ENCODE measurements at places on chromosomes 3 and 15.

DNA sequence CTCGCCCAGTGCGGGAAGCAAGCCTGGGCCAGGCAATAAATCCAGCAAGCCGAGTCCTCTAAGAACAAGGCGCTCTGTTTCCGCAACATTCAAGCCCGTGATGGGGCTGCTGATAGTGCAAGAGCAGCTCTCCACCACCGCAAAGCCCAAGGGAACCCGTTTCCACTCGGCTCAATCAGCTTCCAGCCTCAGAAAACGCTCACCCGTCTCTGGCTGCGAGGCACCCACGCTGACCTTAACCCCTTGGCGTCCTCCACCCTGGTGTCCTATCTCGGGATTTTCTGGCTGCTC is 17.8 kb downstream of the SPATA12 start:
- DNase-seq, result no peak

- no peak for DNase-seq
Observed at GRCh38 chr3:57370341-57370740, 77.9 kb upstream of the ASB14 start.

DNA sequence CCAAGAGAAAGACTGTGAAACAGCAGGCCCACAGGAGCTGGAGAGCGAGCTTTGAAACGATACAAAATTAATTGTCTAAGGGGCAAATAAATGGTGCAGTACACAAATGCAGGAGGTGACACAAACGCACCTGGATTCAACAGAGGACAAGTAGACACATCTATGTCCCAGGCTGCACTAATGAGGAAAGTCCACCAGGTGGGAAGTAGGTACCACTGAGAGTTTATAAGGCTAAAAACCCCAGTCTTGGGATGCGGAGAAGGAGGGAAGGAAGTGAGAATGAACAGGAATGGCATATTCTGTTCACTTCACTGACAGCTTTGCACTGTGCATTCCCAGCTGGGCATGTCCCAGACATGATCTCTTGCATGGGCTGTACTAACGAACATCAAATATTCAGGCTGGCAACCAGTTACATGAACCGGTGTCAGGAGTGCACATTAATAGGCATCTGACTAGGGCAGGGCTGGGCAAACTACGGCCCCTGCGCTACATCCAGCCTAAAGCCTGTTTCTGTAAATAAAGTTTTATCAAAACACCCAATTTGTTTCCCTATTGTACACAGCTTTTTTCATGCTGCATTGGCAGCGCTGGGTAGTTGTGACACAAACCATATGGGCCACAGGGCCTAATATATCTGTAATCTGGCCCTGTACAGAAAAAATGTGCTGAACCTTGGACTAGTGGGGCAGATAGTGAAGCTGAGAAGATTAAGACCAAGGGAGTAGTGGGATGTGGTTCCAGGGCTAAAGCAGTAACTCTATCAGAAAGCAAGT is 107.0 kb downstream of the IGF2BP2 start:
- no peak for DNase-seq

DNA sequence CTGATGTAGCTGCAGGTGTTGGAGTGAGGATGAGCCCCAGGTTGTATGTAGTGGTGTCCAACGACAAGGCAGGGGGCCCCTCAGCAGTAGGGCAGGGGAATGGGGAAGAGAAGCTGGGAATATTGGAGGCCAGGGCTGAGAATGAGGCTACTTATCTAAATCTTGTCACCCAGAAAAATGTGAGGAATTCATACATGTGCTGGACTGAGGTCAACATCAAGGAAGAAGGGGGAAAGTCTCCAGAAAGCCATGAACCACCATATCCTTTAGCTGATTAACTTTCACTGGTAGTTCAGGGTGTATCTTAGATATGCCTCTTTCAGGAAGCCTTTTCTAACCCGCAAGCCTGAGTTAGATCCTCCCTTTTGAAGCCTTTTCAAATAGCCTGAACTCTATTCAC is 22.6 kb upstream of the FSTL1 start:
- no peak for DNase-seq

DNA sequence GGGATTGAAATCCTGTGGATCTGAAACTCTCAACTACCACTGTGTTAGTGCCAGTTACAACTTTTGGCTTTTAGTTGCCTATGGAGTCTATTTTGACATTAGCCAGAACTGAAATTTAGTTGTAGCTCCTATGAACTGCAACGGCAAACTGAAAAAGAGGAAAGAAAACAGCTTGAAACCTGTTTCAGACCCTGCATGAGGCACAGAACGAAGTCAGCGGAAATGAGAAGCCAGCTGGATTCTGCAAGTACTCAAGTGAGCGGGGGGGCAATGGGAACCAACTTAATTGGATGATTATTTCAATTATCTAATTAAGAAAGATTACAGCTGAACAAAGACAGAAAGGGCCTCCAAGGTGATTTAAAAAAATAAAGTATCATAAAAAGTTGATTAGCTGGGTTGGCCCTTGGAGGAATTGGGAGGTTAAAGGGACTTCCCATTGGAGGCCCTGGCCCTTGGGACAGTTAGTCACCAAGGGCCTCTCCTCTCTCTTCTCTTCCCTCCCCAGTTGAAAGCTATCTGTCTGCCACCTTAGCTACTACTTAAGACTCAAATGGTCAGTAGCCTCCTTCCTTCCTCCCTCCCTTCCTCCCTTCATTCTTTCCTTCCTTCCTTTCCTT is 352.1 kb downstream of the SHQ1 start:
- no peak for DNase-seq

GRCh38 chr3:112500621-112501020 is 1.3 kb upstream of the BTLA start:
- DNase-seq, result no peak

DNA sequence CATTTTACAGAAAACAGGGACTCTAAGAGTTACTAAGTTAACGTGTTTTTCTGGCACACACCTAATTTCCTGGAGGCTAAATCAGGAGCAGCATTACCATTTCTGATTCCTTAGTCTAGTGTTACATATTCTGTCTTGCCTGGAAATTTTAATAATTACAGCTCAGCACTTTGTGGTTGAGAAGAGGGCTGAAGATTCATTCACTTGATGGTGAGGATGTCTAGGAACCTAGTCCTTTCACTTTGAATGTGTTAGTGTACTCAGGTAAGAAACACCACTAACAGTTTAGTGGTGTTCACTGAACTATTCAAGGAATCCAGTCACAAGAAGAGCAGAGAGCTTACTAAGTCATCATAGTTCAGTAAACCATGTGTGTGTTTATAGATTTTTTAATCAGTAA is 102.8 kb downstream of the STT3B start:
- DNase-seq, result no peak

- no peak for DNase-seq
Observed at GRCh38 chr15:60162968-60163355, 158.9 kb downstream of the FOXB1 start.

DNA sequence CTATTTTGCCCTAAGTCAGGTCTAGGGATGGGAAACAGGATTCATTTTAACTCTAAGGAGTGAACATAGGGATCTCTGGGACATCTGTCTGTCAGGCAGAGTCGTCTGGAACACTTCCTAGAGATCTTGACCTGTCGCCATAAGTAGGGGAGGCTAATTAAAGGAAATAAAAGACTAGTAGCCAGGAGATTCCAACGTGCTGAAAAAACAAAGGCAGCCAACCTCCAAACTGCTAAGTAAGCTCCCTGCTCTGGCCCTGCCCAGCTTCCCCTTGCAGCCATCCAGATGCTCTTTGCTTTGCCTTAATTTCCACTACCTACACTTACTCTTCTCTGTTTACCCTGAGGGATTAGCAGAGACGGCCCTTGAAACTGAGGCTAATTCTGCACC is 18.4 kb upstream of the TSEN2 start:
- DNase-seq, result no peak

DNA sequence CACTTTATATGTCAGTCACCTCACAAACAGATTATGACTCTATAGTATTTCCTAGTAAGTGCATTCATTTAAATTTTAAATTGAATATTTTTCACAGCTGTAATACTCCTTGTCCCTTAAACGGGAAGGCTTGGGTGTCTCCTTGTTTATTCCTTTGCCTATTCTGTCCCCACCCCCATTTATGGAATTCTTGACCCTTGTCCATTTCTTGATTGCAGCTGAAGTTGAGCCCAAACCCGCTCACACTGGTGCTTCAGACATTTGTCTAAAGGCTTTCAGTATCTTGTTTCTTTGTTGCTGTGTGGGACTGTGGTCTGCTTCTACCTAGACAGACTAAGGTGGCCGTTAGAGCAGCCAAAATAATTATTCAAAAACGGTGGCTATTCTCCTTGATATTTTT is 449.7 kb downstream of the FOXP1 start:
- DNase-seq, result no peak

DNA sequence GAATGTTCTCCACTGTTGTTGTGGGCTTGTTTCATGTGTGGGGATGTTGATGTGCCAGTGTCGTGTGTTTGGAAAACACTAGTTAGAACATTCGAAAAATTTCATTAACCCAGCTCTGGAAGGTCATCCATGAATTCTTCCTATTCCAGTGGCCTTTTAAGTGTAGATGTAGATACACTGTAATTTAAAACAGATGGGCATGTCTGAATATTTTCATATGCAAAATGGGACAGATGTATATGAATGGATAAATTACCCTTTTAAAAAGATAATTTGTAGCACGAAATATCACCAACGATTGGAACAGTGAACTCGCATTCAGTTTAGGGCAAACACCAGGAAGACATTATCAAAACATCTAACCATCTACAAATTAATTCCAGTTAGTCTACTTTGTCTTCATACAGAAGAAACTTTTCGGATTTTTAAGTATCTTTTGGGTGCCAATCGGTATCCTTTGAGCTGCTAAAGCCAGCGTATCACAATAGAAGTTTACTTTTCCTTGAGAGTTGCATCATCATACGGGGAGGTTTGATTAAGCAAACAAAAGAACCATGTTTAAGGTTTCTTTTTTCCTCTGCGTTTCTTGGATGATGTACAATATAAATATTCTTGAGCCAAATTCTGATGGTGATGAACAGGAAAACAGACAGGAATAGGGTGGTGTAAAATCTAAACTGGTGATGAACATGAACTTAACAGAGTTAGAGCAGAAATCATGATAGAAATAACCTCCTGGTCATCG is 528.1 kb downstream of the FOXP1 start:
- no peak for DNase-seq

GRCh38 chr3:98772022-98772421 is 8.9 kb downstream of the ST3GAL6 start:
- DNase-seq, result no peak

DNA sequence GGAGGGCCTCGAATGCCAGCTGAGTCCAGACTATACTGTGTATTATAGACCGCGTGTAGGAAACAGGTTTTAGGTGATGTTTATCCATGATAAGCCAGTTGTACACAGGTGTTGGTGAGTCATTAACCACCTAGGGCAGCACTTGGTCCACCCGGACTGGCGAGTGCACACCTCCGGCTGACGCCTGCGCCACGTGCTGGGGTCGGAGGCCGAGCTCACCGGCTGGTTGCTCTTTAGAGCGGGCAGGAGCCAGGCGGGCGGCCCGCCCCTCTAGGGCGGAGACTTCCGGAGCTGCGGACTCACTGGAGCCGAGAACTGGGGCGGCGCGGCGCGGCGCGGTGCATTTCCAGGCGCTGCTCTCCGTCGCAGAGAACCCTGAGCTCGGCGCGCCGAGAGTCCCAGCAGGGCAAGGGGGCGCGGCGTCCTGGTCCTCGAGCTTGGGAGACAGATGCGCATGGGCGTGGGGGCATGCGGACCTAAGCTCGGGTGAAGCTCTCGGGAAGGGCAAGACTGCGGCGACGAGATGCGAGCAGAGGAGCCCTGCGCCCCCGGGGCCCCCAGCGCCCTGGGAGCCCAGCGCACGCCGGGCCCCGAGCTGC is at the start of gene ESYT3:
ESYT3 (plus strand) TSS at position 341 of the 599 bp plus-strand sequence; CDS start at position 524, 183 bp downstream.
- no peak for DNase-seq

- no peak for DNase-seq
Observed at GRCh38 chr3:187839422-187839821, 94.2 kb upstream of the BCL6 start.

DNA sequence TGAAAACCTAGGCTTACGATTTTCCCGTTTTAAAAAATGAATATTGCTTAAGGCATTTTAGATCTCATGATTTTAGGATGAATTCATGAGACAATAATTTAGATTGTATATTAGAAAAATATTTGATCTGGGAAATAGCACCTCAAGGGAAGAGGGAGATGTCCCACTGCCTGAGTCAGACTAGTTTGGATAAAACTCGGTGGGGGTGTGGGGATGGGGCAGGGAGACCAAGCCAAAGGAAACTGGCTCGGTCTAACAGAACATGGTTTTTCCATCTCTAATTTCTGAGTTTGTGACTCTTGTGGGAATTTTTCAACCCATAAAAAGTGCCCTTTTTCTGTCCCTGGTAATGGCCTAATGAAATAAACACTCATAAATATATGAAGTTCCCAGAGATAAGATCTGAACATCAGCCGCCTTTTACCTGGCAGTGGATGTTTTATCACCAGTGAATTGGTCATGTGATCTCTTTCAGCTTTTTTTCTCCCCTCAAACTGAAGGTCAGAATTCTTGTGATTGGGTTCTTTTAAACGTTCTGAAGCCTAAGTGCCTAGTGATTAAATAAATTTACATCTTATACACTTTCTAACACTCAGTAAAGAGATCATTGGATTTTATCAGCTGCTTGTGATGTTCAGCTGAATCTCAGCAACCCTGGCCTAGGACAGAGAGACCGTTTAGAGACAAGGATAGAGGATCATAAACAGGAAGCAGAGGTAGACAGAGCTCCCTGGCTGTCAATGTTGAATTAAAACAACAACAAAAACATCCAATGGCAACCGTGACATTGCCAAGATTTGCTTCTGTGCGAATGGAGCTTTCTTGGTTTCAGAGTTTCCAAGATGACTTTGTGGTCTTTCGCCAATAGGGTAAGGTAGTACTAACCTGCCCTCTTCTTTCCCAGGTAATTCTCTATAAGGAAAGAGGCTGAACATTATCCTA is 1038.2 kb downstream of the MCTP2 start:
- DNase-seq, result no peak

- no peak for DNase-seq
Observed at GRCh38 chr3:83926291-83926690, 1032.5 kb upstream of the CADM2 start.

DNA sequence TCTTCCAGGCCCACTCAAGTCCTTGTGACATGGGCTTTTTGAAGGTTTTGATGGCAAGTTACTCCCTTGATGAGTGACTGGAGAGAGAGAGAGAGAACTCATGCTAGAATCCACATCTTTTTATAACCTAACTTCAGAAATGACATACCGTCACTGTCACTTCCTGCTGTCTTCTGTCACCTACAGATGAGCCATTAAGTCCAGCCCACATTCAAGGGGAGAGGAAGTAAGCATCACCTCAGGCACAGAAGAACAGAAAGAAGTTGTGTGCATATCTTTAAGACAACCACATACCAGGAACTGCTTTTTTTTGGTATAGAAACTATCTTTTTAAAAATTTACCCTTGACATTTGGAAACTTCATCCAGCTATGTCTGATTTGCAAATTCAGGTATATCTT is 16.6 kb upstream of the TXNRD3 start:
- DNase-seq, result no peak

- DNase-seq, result no peak
Observed at GRCh38 chr3:124741027-124741426, 10.8 kb downstream of the UMPS start.

GRCh38 chr3:13111173-13111872 is 38.1 kb upstream of the IQSEC1 start:
- no peak for DNase-seq

DNA sequence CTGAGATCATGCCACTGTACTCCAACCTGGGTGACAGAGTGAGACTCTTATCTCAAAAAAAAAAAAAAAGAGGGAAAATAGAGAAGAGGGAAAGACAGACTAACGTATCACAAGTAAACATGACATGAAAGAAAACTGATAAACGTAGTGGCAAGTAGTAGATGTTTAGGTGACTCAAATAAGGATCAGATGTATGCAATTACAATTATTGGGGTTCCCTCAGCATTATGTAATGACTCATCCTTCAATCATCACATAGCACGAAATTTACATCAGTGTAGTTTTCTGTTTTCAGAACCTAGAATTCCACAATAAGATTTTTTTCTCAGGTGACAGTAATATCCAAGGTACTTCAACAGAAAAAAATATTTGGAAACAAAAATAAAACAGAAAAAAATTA is 46.6 kb downstream of the DPP8 start:
- no peak for DNase-seq
